ENCODE measurements at places on chromosomes 1 and 21.

DNA sequence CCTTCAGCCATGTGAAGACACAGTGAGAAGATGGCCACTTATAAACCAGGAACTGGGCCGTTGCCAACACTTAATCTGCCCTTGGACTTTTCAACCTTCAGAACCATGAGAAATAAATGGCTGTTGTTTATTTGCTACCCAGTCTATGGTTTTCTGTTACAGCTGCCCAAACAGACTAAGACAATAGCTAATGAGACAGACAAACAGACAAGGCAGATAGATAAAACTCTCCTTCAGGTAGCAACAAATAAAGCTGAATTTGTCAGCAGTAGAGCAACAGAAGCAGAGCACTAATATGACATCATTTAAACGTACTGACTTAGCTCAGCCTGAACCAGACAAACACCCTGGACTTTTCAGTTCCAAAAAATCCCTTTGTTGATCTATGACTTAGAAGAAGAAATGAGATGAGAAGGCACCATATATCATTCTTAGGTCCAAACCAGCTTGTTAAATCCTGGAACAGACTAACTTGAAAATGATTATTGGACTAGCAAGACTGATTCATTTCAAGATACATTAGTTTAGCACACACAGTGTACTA is 27.0 kb downstream of the ZZZ3 start:
- peak overlapping the region; percentile 11 for H3K27ac ChIP-seq
- H3K27me3 ChIP-seq, result peaks cover 2% of the 10 kb centered on the region
- H3K36me3 ChIP-seq, result peaks cover 8% of the 10 kb centered on the region
- H3K4me3 ChIP-seq, result no peak overlapping the region
- no peaks in the 10 kb centered on the region for H3K4me1 ChIP-seq
- DNase-seq, result no peak

- peaks cover 83% of the 10 kb centered on the region for H3K4me1 ChIP-seq
- peaks cover 60% of the 10 kb centered on the region for H3K36me3 ChIP-seq
- peak overlapping the region; percentile 99 for H3K27ac ChIP-seq
Measured at GRCh38 chr1:155968670-155969069, 9.7 kb downstream of the ARHGEF2 start.

DNA sequence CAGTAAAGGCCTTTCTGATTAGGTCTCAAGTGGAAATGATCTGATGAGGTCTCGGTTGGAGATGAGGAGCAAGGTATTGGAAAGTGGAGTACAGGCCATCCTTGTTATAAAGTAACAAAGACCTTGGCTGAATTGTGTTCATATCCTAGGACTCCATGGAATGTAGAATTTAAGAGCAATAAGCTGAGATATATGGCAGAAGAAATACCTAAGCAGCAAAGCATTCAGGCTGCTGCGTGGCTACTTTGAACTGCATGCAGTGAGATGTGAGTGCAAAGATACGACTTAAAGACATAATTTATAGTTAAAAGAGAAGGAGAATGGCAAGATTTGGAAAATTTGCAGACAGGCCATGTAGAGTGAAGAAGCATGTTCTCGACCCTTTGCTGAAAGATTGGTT is 11.2 kb upstream of the XPR1 start:
- no peak for DNase-seq
- H3K27me3 ChIP-seq, result no peaks in the 10 kb centered on the region
- H3K4me3 ChIP-seq, result no peak overlapping the region

GRCh38 chr1:108590441-108590840 is 30.5 kb downstream of the EEIG2 start:
- H3K27ac ChIP-seq, result peak overlapping the region; percentile 39
- H3K27me3 ChIP-seq, result no peaks in the 10 kb centered on the region
- peaks cover 4% of the 10 kb centered on the region for H3K36me3 ChIP-seq
- no peak overlapping the region for H3K4me3 ChIP-seq
- peaks cover 23% of the 10 kb centered on the region for H3K4me1 ChIP-seq
- DNase-seq, result no peak

- H3K36me3 ChIP-seq, result no peaks in the 10 kb centered on the region
- no peak for DNase-seq
- H3K27ac ChIP-seq, result no peak overlapping the region
Measured at GRCh38 chr1:119587341-119587740, 60.7 kb downstream of the ZNF697 start.

DNA sequence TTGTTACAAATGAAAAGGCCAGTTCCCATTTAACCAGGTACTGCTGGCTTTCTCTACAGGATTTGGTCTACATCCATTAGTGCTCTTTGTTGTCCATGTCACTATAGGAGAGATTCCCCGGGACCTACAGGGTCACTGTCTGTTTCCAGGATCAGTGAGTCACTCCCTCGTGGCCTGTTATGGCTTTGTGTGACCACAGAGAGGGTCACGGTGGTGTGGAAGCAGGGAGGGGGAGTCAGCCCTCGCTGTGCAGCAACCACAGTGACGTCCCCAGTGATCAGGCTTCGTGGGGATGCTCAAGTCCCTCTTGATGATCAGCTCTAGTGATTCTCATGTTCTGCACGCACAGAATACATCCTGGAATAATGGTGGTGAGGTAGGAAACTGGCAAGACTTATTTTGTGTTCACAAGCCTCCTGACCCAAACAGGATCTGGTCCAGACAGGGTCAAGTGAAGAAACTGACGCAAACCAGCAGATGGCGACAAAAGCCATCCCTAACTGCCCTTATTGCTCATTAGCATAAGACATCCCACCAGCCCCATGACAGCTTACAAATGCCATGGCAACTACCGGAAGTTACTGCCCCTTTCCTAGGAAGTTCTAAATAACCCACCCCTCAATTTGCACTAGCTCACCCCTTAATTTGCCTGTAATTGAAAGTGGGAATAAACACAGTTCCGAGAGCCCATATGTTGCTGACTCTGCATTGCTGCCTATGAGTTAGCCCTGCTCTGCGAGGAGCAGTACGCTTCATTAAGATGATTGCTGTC is 98.5 kb downstream of the DISC1 start:
- peak overlapping the region; percentile 65 for H3K27ac ChIP-seq
- peak; percentile 49 for DNase-seq
- peaks cover 35% of the 10 kb centered on the region for H3K4me1 ChIP-seq
- H3K4me3 ChIP-seq, result no peak overlapping the region
- peaks cover 36% of the 10 kb centered on the region for H3K36me3 ChIP-seq

DNA sequence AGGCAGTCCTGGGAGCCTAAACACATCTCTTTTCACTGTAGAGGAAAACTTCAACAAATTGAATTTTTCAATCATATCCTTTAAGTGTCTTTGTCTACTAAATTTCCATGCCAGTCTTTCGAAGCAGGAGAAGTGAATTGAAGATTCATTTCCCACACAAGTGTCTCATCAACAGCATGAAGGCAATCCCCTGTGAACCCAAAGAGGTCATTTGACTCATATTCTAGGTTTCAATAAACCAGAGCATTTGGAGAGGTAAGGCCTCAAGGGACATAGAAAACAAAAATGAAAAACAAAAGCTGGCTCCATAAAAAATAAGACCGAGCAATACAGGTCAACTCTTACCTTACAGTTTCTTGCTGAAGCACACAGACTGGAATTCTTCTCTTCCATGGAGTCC is 94.1 kb upstream of the ATP1B1 start:
- no peaks in the 10 kb centered on the region for H3K4me1 ChIP-seq
- no peaks in the 10 kb centered on the region for H3K36me3 ChIP-seq
- H3K27ac ChIP-seq, result no peak overlapping the region

DNA sequence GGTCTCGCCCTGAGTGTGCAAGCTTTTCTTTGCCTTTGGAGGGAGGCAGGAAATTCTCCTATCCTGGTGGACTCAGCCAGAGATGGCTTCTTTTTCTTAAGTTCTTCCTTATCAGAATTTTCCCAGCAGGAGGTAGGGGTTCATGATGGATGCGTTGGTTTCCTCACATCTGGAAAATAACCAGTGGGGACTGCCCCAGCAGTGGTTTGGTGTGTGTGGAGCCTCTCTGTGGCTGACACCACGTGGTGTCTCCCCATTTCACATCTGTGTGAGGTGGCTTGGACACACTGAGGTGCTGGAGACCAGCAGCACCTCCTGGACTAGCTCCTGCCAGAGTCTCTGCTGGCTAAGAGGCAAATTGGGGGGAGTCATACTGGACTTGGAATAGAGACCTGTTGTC is 32.6 kb downstream of the B3GALT5 start:
- peaks cover 71% of the 10 kb centered on the region for H3K4me1 ChIP-seq
- peak overlapping the region; percentile 61 for H3K27ac ChIP-seq
- H3K27me3 ChIP-seq, result peaks cover 9% of the 10 kb centered on the region
- H3K36me3 ChIP-seq, result peaks cover 21% of the 10 kb centered on the region
- DNase-seq, result no peak
- no peak overlapping the region for H3K4me3 ChIP-seq

- H3K27me3 ChIP-seq, result no peaks in the 10 kb centered on the region
- no peak for DNase-seq
- H3K4me1 ChIP-seq, result no peaks in the 10 kb centered on the region
- H3K36me3 ChIP-seq, result no peaks in the 10 kb centered on the region
Measured at GRCh38 chr21:25280061-25280460, 327.2 kb downstream of the MRPL39 start.

GRCh38 chr1:99674115-99675064 is 28.5 kb downstream of the PALMD start:
- H3K4me3 ChIP-seq, result no peak overlapping the region
- no peaks in the 10 kb centered on the region for H3K27me3 ChIP-seq

DNA sequence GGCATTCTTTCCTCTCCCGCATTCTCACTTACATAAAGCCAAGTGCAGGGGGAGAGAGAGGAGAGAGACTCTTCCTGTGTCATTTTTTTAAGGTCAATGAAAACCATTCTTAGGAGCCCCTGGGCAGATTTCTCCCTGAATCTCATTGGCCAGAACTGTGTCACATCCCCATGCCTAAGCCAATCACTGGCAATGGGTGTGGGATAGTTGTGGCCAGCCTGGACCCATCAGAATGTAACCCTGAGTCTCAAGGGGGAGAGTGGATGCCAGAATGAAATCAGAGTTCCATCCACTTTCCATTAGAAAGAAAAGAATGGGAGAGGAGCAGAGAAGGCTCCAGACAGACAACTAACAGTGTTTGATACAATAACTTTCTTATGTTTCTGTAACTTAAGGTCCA is 31.2 kb upstream of the COQ8A start:
- peaks cover 3% of the 10 kb centered on the region for H3K4me1 ChIP-seq
- no peak overlapping the region for H3K4me3 ChIP-seq
- H3K36me3 ChIP-seq, result peaks cover 3% of the 10 kb centered on the region
- no peaks in the 10 kb centered on the region for H3K27me3 ChIP-seq
- no peak overlapping the region for H3K27ac ChIP-seq
- no peak for DNase-seq

- no peak overlapping the region for H3K4me3 ChIP-seq
- peak; percentile 69 for DNase-seq
- no peak overlapping the region for H3K27ac ChIP-seq
- H3K27me3 ChIP-seq, result peaks cover 7% of the 10 kb centered on the region
- H3K36me3 ChIP-seq, result peaks cover 9% of the 10 kb centered on the region
Measured at GRCh38 chr1:178037510-178038253, 56.2 kb upstream of the RASAL2 start.

DNA sequence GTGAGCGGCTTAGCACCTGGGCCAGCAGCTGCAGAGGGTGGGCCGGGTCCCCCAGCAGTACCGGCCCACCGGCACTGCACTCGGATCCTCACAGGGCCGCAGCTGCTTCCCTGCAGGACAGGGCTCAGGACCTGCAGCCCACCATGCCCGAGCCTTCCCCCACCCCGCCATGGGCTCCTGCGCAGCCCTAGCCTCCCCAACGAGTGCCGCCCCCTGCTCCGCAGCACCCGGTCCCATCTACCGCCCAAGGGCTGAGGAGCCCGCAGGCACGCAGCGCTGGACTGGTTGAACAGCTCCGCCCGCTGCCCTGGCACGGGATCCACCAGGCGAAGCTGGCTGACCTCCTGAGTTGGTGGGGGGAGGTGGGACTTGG is 6.3 kb upstream of the ACBD6 start:
- no peaks in the 10 kb centered on the region for H3K36me3 ChIP-seq
- peaks cover 9% of the 10 kb centered on the region for H3K4me1 ChIP-seq
- H3K27me3 ChIP-seq, result peaks cover 1% of the 10 kb centered on the region
- no peak for DNase-seq
- no peak overlapping the region for H3K4me3 ChIP-seq

GRCh38 chr1:109396871-109397580 is 692 bp downstream of the SORT1 start:
- H3K27ac ChIP-seq, result peak overlapping the region; percentile 49
- no peaks in the 10 kb centered on the region for H3K36me3 ChIP-seq
- H3K4me1 ChIP-seq, result peaks cover 45% of the 10 kb centered on the region
- peaks cover 4% of the 10 kb centered on the region for H3K27me3 ChIP-seq

Data from endothelial cell (in vitro differentiated cells).